Activated naive CD8-positive, alpha-beta T cell treated with anti-CD3 and anti-CD28 coated beads, Interleukin-2, amount 10 ng/mL, durations not matched to agents 7 days and 5 days (primary cell): ENCODE measurements at places on chromosomes 11 and 22.

- DNase-seq: no peak
Measured at GRCh38 chr11:126139111-126140091, 72.0 kb downstream of the RPUSD4 start.

- no peak for DNase-seq
Measured at GRCh38 chr11:67256477-67257135, 9.7 kb upstream of the GRK2 start.

DNA sequence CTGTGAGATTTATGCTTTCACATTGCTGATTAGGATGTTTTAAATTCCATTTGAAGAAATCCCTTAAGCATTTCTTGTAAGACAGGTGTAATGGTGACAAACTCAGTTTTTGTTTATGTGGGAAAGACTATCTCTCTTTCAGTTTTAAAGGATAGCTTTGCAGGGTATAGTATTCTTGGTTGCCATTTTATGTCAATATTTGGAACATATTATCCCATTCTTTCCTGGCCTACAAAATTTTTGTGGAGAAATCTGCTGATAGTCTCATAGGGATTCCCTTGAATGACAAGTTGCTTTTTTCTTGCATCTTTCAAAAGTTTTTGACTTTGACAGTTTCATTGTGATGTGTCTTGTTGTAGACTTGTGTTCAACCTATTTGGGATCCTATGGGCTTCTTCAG lies 28.8 kb downstream of the NAGA start:
- DNase-seq: no peak

- DNase-seq: no peak
Measured at GRCh38 chr11:77051511-77051910, 15.3 kb upstream of the CAPN5 start.

DNA sequence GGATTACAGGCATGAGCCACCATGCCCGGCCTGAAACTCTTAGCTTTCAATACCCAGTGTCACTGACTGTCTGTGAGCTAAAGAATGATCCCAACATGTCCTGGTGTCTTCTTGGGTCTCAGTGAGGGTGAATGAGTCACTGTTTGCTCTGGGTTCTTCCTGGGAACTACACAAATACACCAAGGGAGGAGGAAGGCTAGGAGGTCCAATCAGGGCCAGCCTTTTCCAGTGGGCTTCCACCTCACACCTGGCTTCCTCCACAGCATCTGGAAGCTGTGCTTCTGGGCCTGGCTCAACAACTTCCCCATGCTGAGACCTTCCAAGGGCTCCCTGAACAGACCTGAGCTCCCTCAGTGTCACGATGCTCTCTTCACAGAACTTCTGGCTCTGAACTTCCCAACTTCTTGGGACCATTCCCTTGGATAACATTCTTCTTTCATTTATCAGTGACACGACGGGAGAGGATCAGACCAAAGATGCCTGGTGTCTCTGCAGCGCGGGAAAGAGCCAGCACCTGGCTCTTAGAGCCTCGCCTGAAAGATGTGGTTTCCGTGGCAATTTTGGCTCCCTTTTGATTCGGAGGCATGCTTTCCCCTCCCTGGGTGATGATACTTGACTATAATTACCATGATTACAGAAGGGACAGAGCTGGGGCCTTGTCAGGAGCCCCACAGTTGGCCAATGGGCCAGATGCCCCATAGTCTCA lies 22.3 kb upstream of the CHRM4 start:
- DNase-seq: no peak

DNA sequence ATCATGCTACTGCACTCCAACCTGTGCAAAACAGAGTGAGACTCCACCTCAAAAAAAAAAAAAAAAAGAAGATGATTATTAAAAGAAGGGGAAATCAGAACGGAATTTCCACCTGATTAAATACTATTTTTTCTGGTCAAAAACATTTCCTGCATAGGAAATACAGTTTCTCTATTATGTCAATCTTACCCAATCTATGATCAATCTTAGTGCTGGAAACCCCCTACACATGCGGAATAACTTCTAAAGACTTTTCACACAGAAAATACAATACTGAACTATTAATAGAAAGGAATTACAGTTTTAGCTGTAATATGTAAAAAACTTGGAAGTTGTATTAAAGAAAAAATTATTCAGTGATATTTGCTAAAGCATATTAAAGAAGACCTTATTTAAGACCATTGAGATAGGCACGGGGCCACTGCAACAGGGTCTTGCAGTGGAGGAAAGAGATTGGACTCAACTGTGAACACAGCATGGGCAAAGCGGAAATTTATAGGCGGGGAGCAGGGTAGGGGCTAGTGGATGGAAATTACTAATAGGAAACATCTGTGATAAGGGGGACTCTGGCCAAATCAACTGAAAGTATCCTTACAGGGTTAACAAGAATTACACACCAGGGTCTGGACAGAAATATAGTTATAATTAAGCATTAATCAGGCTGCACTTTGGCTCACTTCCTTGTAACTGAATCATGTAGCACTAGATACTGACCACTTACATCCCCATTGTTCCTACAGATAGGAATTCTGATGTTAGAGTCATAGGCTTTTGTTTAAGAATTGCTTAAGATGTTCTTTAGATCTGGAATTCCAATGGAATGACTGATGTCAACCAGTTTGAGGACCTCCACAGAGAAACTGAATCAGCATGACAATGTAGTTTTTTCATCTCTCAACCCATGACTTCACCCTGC lies 411.5 kb upstream of the DDI1 start:
- no peak for DNase-seq
